ENCODE measurements at places on chromosomes 5 and 9.

GRCh38 chr5:76718381-76718832 is 2.5 kb downstream of the F2R start:
- no peak for DNase-seq

DNA sequence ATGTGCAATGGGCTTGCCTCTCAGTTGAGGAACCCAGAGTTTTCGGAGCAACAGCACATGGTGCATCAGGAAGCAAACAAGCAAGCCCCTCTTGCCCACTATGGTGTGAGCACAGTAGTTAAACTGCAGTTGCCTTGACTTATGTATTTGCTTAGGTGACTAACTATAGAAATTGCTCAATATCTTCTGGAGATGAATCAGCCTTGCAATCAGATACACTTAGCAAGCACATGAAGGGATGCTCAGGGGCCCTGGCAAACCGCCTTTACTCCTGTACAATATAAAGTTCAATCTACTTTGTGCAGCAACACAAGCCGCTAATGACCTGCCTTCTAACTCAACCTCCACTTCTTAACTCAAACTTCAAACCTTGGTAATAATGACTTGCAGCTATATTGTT is 581.7 kb upstream of the RIOK2 start:
- DNase-seq: no peak

DNA sequence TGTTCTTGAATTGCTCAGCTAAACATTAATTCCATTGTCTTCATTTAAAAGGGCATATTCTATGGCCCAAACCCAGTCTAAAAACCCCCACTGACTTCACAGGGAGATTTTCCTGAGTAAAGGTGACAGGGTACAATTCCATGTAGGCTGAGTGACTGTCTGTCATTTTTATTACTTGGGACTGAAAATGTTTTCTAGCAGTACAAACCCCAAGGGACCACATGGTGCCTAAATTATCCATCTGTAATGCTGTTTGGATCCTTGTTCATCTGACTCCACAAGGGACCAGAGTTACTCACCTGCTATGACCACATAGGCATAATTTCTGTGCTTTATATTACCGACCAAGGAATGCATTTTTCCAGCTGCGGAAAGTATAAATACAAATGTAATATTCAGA is 349.1 kb downstream of the ZNF608 start:
- DNase-seq: no peak

- DNase-seq: no peak
Observed at GRCh38 chr9:29822458-29822857, 2249.2 kb upstream of the C9orf72 start.

DNA sequence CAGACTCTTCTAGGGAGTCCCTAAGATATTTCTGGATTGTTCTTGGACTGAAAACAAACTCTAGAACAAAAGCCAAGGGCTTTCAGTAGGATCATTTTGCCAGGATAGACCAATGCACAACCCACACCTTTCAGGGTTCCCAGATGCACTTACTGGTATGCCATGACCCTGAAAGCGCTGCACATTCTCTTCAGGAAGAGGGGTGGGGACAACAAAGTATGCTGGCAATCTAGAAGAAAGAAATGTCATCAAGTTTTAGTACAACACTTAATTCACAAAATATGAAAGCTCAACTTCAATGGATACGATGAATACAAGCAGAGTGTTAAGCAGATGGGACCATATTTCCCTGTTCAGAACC is 57.2 kb downstream of the MTMR12 start:
- no peak for DNase-seq

DNA sequence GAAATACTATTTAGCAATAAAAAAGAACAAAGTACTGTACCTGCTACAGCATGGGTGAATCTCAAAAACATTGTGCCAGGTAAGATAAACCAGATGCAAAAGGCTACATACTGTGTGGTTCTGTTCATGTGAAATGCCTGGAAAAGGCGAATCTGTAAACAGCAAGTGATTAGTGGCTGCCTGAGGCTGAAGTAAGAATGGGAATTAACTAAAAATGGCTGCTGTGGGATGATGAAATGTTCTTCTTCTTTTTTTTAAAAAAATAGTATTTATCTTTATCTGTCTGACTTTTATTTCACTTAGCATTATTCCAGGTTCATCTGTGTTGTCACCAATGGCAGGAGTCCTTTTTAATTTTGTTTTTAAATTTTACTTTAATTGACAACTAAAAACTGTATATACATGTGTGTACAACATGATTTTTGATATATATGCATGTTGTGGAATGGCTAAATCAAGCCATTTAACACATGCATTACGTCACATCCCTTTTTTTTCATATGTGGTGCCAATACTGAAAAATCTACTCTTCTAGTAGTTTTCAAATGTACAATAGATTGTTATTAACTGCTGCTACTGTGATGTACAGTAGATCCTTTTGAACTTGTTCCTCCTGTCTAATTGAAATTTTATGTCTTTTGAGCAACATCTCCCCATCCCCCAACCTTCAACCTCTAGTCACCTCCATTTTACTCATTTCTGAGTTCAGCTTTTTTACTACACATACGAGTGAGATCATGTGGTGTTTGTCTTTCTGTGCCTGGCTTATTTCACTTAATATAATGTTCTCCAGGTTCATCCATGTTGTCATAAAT is 62.9 kb upstream of the TNFAIP8 start:
- no peak for DNase-seq

DNA sequence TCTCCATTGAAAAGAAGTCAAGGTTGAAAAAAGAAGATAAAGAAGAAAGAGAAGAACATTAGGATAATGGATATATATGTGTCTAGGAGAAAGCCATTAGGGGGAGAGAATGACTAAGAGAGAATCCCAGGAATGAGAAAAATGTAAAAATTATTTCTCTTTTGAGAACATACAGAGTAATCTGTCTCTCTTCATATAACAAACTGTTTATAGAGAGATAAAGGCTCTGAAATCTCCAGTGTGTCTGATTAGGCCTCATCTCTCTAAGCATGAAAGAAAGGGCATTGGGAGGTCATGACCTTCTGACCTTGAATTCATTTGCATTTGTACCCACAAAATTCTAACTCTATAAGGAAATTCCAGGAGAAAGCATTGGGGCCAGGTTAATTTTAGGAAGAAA is 3.5 kb upstream of the MPDZ start:
- DNase-seq: no peak
